NCI-H69 (cell line): ENCODE measurements at places on chromosomes 16 and 17.

DNA sequence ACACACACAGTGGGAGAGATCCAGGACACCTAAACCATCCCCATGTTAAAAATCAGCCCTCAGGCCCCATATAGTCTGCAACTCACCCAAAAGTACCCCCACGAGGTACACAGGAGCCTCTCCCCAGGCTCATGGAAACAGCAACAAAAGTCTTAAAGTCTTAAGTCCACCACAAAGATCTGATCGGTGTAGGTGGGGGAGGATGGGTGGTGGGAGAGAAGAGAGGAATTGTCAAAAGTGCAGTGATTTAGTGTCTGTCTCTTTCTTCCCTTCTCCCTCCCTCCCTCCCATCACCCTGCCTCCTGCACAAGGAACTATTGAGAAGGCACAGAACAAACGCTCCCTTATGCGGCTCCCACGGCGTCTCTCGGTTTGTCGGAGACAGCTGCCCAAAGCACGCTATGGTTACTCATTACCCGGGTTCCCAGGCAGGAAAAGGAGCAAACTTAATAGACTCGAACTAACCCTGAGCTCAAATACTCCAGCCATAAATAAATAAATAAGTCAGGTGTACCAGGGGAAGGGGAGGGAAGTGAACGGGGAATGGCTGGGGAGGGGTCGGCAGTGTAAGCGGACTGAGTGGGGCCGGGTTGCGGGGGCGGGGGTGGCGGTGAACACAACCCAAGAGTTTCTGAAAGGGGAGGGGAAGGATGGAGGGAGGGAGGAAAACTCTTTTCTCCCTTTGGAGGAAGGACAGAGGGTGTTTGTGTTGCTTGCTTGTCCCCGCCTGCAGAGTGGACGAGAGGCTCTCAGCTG, 477.4 kb downstream of the SLC39A11 start:
- peak; percentile 68 for DNase-seq

- DNase-seq: peak; percentile 72
Observed at GRCh38 chr17:81166033-81166492, at the start of gene AATK. TSS of gene AATK (minus strand) at chr17:81166221. CDS start at chr17:81165992, 229 bp downstream.

DNA sequence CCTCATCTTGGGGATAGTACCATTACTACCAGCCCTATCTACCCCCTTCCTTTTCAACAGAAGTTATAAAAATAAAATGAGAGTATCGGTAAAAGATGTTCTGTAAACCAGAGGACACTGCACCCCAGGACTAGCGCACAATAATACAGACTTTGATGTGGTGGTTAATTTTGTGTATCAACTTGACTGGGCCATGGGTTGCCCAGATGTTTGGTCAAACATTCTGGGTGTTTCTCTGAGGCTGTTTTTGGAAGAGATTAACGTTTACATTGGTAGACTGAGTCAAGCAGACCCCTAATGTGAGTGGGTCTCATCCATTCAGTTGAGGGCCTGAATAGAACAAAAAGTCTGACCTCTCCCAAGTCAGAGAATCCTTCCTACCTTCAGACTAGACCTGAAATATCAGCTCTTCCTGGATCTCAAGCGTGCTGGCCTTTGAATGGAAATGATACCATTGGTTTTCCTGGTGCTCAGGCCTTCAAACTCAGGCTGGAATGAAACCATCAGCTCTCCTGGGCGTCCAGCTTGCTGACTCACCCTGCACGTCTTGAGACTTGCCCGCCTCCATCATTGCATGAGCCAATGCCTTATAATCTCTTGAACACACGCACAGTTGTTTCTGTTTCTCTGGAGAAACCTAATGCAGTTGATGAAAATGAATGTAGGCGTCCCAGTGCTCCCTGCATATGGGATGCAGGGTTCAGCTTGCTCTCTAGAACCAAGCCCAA, 10.1 kb downstream of the MRM1 start:
- no peak for DNase-seq

DNA sequence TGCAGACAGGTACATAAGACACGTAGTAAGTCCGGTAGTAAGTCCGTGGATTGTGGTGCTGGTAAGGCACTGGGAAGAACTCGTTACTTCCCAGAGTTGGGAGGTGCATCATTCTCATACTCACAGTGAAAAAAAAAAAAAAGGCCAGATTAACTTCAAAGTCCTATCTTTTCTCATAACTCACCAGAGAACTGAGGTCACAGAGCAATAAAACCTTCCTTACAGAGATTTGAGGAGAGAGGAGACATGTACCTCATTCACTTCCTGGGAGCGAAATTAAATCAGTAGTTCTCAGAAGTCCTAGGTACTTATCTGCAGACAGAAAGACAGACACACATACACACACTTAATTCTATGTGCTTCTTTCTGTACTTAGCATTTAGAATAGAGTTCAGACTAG, 22.5 kb downstream of the MPHOSPH6 start:
- no peak for DNase-seq

DNA sequence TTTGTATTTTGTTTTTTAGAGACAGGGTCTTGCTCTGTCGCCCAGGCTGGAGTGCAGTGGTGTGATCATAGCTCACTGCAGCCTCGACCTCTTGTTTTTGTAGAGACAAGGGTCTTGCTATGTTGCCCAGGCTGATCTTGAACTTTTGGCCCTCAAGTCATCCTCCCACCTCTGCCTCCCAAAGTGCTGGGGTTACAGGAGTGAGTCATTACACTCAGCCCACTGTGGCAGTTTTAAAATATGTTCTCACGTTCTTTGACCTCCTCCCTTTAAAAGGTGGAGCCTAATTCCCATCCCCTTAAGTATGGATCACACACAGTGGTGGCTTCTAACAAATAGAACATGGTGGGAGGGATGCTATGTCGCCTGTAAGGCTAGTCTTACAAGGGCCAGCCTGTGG, 67.7 kb downstream of the ZDHHC7 start:
- DNase-seq: no peak

GRCh38 chr17:3529817-3530741, 27.5 kb downstream of the TRPV3 start:
- DNase-seq: peak; percentile 27

GRCh38 chr16:81928271-81928918, 82.9 kb downstream of the SDR42E1 start:
- DNase-seq: no peak

DNA sequence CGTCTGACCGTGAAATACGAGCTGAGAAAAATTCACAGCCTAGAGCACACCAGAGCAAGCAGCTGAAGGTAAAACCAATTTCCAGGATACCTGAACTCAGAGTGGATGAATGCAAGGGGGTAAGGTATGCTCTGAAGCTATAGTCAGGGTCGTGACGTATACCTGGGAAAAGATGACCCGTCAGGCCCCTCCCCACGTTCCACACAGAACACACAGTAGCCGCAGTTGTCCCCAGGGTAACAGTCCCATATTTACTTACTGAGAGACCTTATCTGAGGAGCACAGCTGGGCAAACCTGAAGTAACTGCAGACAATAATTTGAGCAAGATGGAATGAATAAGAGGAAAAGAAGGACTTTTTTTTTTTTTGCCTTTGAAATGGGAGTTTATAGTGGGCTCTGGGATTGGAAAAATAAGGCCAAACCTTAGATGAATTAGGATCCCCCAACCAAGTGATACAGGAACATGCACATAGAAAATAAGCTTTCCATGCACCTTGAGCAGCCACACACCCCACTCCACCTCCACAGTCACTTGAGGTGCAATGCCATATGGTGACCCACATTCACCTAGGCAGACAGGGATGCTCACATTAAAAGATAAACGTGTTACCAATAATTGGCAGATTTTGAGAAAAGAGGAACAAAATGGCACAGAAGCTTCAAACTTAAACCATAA, 38.0 kb downstream of the ABCA6 start:
- DNase-seq: peak; percentile 18

DNA sequence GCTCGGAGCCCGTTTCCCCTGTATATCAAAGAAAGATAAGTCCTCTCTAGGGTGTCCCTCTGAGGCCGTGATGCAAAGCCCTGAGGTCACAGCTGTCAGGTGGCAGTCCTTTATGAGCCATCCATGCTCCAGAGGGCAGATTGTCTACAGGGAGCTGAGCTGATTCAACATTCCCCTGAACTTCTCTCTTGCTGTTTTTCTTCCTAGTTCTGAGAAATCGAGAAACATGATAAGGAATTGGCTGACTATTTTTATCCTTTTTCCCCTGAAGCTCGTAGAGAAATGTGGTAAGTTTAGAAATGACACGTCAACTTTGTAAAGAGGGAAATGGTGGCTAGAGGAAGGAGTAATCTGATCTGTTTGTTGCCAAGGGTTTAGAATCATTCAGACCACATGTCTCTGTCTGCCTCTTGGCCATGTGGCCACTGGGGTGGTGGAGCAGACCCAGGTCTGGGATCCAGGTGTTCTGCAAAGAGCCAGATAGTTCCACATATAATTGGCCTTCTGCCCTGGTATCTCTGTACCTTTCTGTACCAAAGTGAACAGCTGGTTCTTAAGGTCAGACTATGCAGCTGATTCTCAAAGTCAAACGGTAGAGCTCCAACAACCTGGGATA, 3.5 kb downstream of the CTNS start:
- no peak for DNase-seq

DNA sequence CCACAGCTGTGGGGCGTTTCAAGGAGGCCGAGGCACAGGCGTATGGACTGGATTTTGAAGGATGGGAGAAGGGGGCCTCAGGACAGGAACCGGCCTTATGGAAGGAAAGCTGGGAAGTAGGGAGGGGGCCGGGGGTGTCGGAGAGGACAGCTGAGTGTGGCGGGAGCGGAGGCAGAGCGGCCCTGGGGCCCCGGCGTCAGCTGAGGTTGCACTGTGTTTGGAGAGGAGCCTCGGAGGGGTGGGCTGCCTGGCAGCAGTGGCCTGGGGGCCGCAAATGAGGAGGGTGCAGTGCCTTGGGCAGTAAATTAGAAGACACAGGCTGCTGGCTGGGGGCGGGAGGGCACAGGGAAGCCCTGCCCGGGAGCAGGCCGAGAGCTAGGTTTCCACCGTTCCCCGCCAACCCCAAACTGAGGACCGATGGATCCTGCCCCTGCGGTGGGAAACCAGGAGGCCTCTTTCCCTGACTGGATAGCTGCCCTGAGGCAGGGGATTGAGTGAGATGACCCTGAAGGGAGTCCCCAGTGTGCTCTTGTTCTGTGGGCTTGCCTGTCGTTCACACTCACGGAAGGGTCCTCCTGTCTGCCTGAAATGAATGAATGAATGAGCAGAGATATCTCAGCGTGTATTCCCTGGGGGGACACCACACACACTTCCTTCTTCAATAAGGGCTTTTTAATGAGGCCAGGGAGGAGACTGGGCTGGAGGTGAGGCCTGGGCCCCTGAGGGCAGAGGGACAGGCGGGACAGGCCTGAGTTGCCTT, 18.4 kb downstream of the FOXJ1 start:
- DNase-seq: no peak

DNA sequence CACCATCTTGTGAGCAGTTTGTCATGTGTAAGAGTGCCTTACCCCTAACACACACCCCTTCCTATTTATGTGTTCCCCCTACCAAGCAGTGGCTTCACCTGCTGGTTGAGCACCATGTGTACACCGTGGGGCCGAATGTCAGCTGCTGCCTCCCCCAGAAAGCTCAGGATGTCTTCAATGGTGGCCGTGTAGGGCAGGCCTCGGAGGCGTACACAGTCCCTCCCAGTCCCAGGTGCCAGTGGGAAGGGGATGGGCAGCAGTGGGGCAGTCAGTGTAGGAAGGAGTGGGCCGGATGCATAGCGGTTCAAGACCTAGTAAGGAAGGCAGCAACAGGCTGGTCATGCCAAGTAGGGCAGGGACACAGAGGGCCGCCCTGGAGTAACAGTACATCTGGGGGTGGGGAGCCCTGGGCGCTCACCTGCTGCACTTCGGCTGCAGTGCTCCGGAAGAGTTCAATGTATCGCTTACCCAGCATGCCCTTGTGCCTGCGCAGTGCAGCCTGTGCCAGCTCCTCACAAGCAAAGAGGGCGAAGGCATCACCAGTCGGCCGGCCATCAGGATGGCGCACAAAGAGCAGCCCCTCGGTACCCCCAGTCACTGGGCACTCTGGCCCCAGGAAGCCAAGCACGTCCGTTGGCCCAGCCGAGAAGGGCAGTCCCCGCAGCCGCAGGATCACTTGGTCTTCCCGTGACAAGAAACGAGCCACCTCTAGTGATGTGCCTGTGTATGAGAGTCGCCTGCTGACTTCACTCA, 4.4 kb downstream of the ESRP2 start:
- no peak for DNase-seq

DNA sequence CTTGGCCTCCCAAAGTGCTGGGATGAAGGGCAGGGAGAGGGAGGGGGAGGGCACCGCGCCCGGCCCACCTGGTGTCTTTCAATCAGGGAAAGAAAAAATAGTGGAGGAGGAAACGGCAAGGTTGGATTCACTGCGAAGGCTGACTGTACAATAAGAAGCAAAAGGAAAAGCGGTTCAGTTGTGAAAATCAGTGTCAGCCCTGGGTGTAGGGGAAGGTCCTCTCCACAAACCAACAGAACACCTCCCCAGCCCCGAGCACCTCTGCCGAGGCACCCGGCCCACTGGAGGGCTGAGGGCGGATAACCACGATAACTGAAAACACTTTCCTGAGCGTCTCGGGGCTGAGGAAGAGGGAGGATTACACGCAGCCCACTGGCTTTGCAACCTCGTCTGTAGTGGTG, 1.4 kb upstream of the SPG7 start:
- no peak for DNase-seq

DNA sequence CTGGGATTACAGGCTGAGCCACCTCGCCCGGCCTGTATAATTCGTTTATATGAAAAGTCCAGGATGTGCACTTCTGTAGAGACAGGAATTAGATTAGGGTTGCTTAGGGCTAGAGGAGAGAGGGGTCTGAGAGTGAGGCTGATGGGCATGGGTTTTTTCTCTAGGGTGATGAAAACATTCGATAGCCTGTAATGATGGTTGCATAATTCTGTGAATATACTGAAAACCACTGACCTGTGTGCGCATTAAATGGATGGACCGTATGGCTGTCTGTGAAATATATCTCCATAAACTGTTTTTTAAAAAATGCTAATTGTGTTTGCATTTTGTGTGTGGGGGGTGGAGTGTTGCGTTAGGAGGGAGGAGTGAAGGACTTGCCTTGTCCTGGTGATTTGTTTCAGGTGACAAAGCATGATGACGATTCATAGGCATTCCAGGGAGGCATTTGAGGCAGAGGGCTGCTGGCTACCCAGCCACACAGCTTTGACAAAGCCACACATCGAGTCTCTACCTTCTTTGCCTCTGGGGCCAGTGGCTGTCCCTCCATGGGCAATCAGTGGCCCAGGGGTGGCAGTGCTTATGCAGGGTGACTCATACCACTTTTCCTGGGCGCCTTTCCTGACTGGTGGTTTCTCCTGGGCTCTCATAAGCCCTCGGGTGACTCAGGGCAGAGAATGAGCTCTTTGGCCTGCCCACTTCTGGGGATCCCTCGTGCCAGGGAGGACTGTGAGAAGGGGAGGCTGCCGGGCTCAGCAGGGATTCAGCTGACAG, 148.5 kb upstream of the WSCD1 start:
- DNase-seq: peak; percentile 20

DNA sequence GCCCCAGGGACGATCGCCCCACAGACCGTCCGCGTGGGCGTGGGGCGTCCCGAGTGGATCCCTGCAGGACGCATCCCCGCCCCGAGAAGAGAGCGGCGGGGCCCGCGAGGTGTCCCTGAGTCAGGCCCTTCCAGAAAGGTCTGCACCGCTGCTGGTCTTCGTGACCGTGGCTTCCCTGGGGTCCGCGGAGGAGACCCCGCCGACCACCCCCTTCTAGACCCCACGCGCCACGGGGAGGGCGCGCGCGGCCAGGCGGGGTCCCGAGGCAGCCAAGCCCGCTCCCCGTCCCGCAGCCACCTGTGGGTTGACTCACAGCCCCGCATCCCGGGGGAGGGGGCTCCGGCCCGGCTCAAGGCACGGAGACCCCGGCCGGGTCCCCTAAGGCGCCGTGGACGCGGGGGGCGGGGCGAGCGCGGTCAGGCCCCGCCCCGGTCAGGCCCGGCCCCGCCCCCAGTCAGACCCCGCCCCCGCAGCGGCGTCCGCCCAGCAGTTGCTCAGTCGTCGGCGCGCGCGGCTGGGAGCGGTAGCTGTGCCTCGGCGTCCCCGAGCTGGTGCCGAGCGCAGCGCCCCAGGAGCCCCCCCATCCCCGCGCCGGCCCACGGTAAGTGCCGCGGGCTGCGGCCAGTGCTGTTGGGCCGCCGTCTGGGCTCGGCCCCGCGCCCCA, at the start of gene BAIAP3:
BAIAP3 (plus strand) TSS at position 497 of the 664 bp plus-strand sequence. CDS start 4,905 bp downstream, outside the sequence.
- DNase-seq: peak; percentile 63
